ENCODE measurements at places on chromosomes 5 and 9. TPM values are rescaled to one million over a fixed set of nuclear protein-coding genes. Genes with fewer than 3 reads are reported as not detected.

DOK3 gene
- total RNA-seq: 8.6 TPM

DNA sequence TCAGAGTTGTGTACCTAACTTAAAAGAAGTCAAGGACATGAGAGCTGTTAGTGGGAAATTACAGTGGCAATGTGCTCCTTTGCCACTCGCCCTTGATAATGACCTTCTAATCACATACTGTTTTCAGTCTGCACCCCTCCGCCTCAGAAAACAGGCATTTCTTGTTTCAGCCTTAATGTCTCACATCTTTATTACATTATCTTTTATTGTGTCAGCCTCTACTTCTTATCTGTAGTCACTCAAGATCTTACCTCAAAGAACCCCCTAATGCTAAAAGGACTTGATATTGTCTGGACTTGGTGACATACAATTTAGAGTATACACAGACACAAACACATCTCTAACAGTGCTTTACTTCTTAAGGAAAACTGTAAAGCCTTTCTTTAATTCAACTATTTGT, 97.9 kb downstream of the PLCXD3 start:
- DNase-seq: no peak

ADAMTS2 gene
- not detected for total RNA-seq

DNA sequence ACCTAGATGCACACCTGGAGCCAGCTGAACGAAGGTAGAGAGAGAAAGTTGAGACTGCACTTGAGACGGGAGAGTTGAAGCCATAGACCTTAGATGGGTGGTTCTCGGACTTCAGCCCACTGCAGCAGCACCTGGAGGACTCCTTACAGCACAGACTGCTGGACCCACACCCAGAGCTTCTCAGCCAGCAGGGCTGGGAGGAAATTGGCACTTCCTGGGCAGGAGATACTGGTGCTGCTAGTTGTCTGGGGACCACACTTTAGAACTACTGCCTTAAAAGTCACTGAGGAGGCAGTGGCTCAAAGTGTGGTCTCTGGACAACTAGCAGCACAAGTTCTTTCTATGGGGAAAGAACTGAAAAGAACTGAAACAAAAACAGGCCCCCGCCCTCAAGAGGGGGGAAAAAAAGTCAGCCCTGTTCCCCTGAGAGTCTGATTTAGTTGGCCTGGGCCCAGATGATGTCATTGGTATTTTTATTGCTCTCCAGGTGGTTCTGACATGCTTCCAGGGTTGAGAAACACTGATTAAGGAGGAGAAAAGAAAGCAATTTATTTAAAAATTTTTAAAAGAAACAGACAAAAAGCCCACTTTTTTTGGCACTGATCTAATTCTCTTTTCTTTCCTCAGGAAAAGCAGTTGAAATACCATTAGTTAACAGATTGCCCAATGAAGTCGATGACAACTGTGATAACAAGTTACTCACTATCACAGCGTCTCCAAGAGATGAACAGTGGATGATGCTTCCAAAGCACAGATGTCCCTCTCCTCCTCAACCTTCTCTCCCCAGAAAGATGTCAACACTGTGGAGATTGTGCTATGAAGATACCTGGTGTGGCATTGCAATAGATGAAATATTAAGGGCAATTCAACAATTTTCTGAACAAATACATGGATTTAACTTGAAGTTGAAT, 73.6 kb upstream of the ADAMTS16 start:
- no peak for DNase-seq

SLC46A2 gene
- total RNA-seq: not detected

SNCAIP gene
- not detected for total RNA-seq

DNA sequence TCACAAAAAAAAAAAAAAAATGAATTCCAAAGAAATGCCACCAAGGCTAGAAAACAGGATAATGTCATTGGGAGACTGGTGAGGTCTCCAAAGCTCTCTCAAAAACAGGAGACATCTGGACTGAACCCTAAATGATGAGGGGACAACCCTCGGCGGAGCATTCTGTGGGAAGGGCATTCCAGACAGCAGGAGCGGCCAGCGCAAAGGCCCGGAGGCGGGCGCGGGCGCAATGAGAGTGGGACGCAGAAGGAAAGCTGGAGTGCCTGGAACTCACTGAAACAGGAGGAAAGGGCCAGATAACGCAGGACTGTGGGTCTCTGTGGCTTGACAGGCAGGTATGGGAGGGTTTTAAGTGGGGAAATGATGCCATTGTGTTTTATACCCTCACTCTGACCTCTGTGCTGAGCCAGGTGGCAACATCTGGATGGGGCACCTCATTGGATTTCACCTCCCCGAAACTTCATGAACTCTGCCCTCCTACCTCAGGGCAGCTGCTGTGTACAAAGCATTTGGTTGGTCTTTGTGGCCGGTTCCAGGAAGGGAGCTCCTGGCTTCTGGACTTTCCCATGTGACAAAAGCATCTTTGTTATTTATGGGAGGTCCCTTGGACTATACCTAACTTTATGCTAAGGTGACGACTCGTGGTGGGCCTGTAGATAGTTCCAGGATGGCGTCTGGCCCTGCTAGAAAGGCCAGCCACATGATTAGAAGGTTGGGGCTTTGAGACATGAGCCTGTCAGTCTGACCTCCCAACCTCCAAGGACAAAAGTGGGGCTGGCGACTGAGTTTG, 11.5 kb upstream of the MAPK9 start:
- no peak for DNase-seq

DNA sequence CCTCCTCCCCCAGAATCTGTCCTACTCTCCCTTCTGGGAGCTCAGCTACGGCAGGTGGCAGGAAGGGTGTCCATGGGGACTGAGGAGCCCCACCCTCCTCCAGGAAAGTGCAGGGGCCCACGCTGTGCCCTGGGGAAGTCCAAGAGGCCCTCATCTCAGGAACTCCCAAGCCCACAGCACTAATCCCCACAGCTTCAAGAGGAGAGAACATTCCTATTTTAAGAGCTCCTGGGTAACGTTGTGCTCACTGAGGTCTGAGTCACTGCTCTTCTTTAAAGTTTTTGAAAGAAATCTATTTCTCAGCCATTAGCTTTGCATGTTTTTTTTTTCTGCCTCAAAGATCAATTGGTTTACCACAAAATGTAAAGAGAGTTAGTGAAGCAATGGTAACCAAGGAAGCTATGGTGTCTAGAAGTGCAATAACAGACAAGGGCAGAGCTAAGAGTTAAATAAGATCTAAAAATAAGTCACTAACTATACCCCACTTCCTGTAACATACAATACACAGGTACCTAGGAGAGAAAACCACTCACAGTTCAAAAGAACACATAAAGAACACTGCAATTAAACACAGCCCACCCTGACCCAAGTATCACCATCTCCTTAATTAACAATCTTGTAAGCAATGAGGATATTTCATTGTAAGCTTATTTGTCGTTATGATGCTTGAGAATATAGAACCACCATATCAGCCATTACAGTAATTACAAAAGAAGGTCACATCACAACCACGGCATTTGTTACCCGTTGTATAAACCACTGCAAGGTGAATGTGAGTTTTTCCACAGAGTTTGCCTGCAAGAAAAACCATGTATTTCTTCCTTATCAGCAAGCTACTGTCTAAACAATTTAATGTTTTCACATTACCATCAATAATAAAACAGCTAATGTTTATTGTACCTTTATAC, 382.3 kb upstream of the SLC30A5 start:
- DNase-seq: no peak

- DNase-seq: no peak
These were observed 107.4 kb downstream of the LMNB1 start for GRCh38 chr5:126884269-126884819.

DNA sequence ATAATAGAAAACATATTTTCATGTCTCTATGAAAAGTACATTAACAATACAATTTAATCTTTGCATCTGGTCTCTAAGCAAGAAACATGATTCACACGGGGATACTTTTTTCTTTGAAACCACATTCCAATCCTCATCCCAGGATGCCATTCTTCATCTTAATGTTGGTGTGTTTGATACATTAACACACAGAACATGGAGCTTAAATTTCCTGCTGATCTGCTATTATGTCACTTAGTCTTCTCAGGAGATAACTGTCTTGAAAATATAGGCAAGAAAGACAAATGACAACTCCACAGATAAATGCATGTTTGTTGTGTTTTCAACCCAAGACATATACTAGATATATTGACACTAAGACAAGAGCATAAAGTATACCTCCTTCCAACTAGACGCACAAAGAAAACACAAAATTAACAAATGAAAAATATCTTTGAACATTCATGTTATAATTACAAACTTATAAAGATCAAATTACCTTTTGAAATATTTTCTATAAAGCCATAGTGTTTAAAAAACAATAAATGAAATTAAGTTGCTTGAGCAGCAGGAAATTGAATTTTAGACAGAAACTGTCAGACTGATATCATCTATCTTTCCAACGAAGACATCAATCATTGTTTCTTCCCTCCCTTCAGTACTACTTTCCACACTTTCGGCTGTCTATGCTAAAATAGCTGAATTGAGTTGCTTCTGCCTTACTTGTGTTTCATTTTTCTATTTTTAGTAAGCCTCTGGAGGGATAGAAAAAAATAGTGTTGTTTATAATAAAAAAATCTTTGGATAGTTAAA, 1676.7 kb upstream of the CDH9 start:
- no peak for DNase-seq

LCN9 gene
- total RNA-seq: not detected

ARHGEF28 gene
- not detected for total RNA-seq

DNA sequence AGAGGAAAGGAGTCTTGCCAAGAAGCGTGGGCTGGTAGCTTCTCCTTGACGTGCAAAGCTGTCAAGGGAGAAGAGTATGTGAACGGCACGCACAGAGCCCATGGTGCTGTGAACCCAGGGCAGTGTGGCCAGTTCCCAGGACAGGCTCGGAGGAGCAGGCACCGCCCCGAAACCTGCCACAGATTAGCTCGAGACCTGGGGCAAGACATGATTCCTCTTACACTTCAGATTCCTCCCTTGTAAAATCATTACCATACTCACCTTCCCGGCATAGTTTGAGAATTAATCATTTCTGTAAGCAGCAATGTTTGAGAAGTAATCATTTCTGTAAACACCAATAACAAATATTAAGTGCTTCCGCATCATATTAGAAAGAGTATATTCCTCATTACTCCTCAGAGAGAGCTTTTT, 19.9 kb downstream of the GOLM1 start:
- DNase-seq: no peak

DNA sequence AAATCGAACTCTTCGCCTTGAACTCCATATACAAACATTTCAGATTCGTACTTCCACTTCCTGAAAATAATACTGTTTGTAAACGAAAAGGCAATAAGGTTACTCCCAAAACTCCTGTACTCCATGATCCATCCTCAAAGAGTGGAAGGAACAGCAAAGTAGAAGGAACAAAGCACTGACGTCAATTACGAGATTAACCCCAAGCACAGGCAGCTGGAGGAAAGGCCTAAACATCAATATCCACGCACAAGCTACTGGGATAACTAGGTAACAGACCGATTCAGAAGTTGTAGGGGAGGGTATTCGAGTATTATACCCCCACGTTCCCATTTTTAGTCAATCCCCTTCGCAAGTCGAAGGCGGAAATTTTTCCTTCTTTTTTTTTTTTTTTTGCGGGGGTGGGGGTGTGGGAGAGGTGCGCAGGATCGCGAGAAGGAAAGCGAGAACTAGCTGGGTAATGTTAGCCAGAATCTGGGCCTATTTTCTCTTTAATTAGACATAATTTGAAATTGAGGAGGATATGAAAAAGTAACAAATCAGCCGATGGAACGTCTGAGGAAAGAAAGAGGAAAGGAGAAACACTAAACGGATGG, 909 bp downstream of the AFF4 start:
- DNase-seq: peak; percentile 15

DNA sequence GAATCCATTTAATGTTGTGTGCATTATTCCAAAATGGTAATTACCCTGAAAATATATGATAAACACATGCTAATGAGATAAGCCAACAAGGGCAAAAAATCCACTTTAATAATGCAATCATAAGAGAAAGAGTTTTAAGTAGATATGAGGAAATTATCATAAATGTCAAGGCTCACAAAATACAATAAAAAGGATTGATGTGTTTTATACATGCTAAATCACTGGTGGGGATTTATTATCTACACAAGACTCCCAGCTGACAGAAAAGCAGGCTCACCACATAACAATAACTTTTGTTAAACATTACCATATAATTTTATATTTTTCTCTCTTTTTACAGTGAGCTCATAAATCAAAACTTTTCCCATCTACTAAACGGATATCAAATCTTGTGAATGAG, 306.2 kb upstream of the GRAMD2B start:
- no peak for DNase-seq

IL9 gene
- total RNA-seq: not detected

GRCh38 chr9:82555431-82556051, 507.4 kb downstream of the RASEF start:
- no peak for DNase-seq

- no peak for DNase-seq
These were observed 153.5 kb downstream of the ZNF608 start for GRCh38 chr5:124592891-124593290.

- no peak for DNase-seq
These were observed 9.3 kb downstream of the JAK2 start for GRCh38 chr9:4994166-4994890.

DNA sequence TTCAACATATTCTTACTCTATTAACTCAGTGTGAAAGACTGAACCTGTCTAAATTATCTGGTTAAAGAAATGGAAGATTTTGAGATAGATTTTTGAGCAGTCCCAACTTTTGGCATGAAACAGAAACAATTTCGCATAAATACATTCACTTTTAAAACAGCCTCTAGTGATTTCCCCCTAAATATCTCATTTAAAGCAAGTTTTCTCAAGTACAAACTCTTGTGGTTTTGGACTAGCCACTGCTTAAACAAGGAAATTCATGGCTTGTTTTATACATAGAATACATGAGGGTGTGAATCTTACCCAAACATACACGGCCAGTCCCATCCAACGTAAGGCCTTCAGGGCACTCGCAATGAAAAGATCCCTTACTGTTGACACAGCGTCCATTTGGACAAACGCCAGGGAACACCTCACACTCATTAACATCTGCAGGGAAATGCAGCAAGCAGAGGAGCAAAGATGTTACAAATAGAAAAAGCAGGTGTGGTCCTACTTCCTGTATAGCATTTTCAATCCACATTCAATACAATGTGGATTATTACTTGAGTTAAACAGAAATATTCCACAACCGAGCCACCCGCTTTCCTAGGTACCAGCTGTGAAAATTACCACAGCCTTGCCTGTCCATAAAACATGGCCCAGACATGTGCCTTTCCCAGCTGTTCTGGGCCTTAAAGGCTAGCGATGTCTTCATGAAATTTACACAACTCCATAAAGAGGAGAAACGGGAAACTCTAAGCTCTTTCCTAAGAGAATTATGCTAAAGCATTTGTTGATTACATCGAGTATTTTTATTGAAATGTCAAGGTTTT, 188.8 kb downstream of the FBN2 start:
- no peak for DNase-seq
